H7 (cell line): ENCODE measurements at places on chromosomes 4 and X.

DNA sequence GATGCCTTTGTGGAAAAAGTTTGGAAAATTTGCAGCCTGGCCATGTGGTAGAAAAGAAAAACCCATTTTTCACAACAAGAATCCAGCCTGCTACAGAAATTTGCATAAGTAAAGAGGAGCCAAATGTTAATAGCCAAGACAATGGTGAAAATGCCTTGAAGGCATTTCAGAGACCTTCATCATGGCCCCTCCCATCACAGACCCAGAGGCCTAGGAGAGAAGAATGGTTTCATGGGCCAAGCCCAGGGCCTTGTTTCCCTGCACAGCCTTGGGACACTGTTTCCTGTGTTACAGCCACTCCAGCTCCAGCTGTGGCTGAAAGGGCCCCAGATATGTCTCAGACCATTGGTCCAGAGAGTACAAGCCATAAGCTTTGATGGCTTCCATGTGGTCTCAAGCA is 101.4 kb upstream of the LINC00632 start:
- no peak for DNase-seq

DNA sequence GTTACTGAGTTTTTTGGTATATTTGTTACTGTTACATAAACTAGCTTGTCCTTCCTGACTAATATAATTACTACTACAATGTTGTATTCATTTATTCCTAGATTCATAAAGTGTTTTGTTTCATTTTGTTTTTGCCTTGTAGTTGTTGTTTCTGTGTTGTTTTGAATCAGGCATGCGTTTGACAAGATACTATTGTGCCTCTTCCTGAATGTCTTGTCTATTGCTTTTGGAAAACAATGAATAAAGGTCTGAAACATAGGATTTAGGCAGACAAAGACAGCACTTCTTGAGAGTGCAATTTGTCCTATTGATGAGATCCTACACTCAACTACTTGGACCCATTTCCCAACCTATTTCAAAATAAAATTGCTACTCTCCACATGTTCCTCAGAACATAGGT is 630.4 kb upstream of the BOD1L1 start:
- DNase-seq, result no peak

- DNase-seq, result no peak
These were observed 2.6 kb downstream of the PLP1 start for GRCh38 chrX:103779141-103779789.

- no peak for DNase-seq
These were observed 182.6 kb downstream of the GABRB1 start for GRCh38 chr4:47213971-47214370.
